ENCODE measurements at places on chromosomes 11 and 22. TPM values are rescaled to one million over a fixed set of nuclear protein-coding genes. Genes with fewer than 3 reads are reported as not detected.

DNA sequence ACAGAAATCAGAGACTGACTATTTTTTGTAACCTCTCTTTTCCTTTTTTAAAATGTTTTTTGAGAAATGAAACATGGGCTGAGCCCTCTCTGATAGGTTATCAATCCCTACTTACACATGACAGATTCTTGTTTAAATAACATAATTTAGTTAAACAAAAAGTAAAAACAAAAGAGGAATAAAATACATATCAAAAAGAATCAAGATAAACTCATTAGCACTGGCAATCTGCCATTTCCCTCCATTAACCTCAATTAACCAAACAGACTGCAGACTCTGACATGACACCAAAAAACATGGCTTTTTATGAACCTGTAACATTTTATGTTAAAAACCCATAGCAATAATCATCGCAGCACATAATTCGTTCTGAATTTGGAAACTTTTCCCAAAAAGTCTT, 284.4 kb upstream of the MTNR1B start:
- H3K27me3 ChIP-seq: no peaks in the 10 kb centered on the region
- H3K27ac ChIP-seq: no peak overlapping the region
- DNase-seq: no peak
- no peak overlapping the region for H3K4me3 ChIP-seq

DNA sequence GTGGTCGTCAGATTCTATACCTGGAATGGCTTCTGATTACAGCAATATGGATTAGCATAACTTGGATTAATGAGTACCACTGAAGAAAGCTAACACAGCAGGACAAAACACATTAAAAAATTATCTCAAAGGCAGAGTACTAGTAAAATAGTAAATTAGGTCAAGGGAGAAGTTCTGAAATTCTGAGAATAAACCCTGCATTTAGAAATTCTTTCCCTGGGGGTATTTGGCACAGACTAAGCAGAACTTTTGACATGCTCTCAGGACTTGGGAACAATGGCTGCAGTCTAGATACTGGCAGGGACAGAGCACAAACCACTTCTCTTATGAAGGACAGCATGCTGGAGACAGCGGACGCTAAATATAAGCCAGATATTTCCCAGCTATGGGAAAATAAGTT, 85.6 kb upstream of the GRIA4 start:
- no peaks in the 10 kb centered on the region for H3K27me3 ChIP-seq
- no peaks in the 10 kb centered on the region for H3K36me3 ChIP-seq
- no peak for DNase-seq
- no peaks in the 10 kb centered on the region for H3K4me1 ChIP-seq
- no peak overlapping the region for H3K4me3 ChIP-seq

- no peaks in the 10 kb centered on the region for H3K36me3 ChIP-seq
- peak overlapping the region; percentile 7 for H3K4me3 ChIP-seq
- peak; percentile 51 for DNase-seq
- no peaks in the 10 kb centered on the region for H3K4me1 ChIP-seq
- peaks cover 27% of the 10 kb centered on the region for H3K27me3 ChIP-seq
These were observed 145.0 kb upstream of the GRK3 start for GRCh38 chr22:25419247-25420113.

DNA sequence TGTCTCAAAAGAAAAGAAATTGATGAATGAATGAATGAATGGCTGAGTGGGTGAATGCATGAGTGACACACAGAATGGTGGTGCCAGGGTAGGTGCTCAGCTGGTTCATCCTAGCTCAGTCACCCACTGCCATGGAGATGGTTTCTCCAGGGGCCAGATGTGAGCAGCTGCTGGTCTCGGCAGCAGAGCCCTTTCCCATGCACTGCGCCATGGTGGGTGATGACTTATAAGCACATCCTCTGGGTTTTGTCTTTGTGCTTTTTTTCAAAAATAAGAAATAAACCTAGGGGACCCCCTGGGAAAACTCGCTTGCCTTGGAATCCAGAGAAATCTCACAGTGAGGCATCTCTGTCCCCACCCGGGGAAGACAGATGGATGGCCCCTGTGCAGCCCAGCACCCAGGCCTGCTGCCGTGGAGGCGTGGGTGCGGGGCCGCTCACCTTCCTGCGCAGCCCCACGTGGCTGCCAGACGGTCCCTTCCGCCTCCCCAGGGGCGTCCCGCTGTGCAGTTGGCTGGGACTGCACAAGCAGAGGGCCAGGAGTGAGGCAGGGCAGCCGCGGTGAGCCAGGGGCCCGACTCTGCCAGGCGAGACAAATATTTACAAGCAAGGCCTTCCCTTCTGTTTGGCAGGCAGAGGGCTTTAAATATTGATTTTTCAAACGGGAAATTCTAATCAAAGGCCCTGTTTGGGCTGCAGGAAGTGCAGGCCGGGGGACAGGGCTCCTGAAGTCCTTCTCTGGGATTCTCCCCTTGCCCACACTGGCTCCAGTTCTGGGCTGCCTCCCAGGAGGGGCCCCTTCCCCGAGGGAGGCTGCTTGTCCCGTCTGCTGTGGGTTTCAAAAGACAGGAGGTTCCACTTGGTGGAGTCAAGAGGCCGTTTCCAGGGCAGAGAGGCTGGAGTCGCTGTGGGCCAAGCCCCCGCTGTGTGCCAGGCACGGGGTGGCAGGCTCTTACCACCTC, 24.3 kb downstream of the MPPED1 start:
- no peak overlapping the region for H3K4me3 ChIP-seq
- DNase-seq: no peak
- H3K4me1 ChIP-seq: no peaks in the 10 kb centered on the region
- no peaks in the 10 kb centered on the region for H3K27me3 ChIP-seq

- no peak overlapping the region for H3K4me3 ChIP-seq
- H3K36me3 ChIP-seq: no peaks in the 10 kb centered on the region
These were observed 30.0 kb upstream of the RAB39A start for GRCh38 chr11:107898270-107898669.

GRCh38 chr11:112470355-112470754, 209.7 kb upstream of the PLET1 start:
- H3K4me1 ChIP-seq: no peaks in the 10 kb centered on the region
- no peak for DNase-seq
- no peak overlapping the region for H3K4me3 ChIP-seq
- H3K27ac ChIP-seq: no peak overlapping the region

DNA sequence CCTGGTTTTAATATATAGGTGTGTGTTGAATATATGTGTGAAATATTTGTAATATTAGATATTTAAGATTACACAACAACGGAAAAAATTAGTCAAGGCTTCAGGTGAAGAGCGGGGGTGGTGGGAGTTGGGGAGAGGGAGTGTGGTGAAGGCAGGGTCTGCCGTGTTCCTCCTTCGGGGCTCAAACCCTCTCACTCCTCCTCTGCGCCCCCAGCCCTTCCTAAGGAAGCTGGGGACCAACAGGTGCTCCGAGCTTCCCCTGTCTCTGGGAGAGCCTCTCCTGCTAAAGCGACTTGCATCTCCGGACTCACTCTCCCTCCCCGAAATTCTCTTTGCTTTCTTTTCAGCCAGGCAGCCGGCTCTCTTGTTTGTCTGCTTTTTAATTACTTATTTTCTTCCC, 960 bp upstream of the CADM1 start:
- H3K4me1 ChIP-seq: peaks cover 5% of the 10 kb centered on the region
- peak overlapping the region; percentile 68 for H3K4me3 ChIP-seq
- H3K27me3 ChIP-seq: no peaks in the 10 kb centered on the region

- H3K27me3 ChIP-seq: no peaks in the 10 kb centered on the region
- no peaks in the 10 kb centered on the region for H3K4me1 ChIP-seq
- DNase-seq: peak; percentile 82
- no peak overlapping the region for H3K4me3 ChIP-seq
- no peak overlapping the region for H3K27ac ChIP-seq
These were observed 9.9 kb upstream of the IGLL5 start for GRCh38 chr22:22877523-22878210.

GRCh38 chr11:116716621-116717020, 56.2 kb downstream of the BUD13 start:
- DNase-seq: no peak
- no peaks in the 10 kb centered on the region for H3K27me3 ChIP-seq
- H3K27ac ChIP-seq: no peak overlapping the region
- H3K4me1 ChIP-seq: no peaks in the 10 kb centered on the region
- H3K36me3 ChIP-seq: no peaks in the 10 kb centered on the region

DNA sequence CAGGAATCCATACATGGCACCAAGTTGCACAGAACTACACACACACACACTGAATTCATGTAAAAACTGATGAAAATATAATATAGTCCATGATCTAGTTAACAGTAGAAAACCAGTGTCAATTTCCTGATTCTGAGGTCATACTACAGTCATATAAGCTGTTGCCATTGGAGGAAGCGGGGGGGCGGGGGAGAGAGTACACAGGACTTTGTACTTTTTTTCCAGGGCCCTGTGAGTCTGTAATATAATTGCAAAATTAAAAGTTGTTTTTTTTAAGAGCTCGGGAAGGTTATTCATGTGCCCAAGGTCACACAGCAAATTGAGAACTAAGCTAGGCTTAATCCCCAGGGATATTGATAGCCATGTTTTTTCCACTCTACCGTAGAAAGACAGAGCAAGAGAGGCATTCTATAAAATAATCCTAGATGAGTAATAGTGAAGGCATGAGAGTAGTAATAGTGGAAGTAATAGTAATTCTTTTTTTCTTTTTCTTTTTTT, 312.3 kb downstream of the MN1 start:
- H3K27ac ChIP-seq: no peak overlapping the region
- no peaks in the 10 kb centered on the region for H3K27me3 ChIP-seq
- H3K36me3 ChIP-seq: no peaks in the 10 kb centered on the region

- DNase-seq: no peak
- H3K27ac ChIP-seq: no peak overlapping the region
- no peaks in the 10 kb centered on the region for H3K27me3 ChIP-seq
- H3K4me3 ChIP-seq: no peak overlapping the region
- no peaks in the 10 kb centered on the region for H3K36me3 ChIP-seq
These were observed 86.2 kb downstream of the RPL27A start for GRCh38 chr11:8768625-8769333.

DNA sequence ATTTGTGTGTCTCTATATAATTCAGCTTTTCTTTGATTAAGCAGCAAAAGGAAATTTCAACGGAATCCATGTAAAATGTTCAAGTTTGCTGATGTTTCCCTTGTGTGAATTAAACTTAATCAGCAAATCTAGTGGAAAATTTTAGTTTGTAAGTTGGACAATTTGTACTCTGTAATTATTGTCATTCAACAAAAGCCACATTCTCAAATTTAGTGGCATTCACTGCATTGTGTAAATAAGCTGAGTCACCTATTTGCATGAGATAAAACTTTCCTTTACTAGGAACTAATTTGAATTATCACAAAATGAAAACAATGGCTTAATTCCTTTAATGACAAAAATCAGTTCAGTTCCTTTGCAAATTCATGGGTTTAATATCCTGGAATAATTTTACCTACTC, 784.2 kb upstream of the CCDC179 start:
- H3K4me3 ChIP-seq: no peak overlapping the region
- H3K36me3 ChIP-seq: no peaks in the 10 kb centered on the region
- H3K4me1 ChIP-seq: no peaks in the 10 kb centered on the region
- H3K27ac ChIP-seq: no peak overlapping the region
- no peak for DNase-seq

GRCh38 chr11:67700548-67701262, 26.3 kb upstream of the ALDH3B2 start:
- H3K4me3 ChIP-seq: no peak overlapping the region
- H3K36me3 ChIP-seq: no peaks in the 10 kb centered on the region
- peak; percentile 56 for DNase-seq
- H3K27me3 ChIP-seq: no peaks in the 10 kb centered on the region
- no peaks in the 10 kb centered on the region for H3K4me1 ChIP-seq

DNA sequence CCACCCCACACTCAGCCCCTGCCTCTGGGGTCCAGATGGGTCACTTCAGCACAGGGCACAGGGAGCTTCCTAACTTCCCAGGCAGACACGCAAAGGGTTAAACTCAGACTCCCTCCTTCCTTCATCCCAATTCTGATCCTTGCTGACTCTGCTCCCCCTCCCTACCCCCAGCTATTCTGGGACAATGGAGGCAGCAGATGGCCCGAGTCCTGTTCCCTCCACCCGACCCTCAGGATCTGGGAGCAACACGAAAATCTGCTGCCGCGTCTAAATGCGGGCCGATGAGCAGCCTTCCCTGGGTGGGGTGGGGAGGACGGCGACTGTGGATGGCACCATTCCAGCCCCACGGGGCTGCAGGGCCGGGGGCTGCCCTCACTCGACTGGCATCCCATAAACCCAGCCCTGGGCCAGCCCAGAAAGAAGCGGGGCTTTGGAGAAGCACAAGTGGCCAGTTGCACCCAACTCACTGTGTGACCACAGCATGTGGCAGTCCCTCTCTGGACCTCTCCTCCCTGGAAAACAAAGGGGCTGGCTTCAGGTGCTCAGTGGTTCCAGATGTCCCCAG, 18.7 kb downstream of the MFNG start:
- H3K4me3 ChIP-seq: no peak overlapping the region
- H3K4me1 ChIP-seq: no peaks in the 10 kb centered on the region
- no peak overlapping the region for H3K27ac ChIP-seq
- no peak for DNase-seq
- H3K27me3 ChIP-seq: no peaks in the 10 kb centered on the region

DNA sequence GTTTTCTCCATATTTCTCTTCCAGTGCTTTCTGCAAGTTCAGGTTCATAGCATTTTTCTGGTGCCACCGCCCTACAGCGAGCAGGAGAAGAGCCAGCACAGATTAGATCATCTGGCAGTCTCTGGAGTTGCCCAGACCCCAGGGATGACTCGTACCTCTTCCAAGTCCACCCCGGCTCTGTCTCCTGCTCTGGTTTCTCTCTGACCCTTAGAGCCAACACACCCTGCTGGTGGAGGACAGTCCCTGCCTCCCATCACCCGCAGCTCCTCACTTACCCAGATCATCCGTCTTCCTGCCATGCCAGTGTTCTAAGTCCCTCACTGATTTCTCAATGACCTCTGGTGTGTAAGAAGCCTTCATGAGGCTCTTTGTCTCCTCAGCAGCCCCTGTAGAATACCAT, 28.0 kb downstream of the TST start:
- DNase-seq: no peak
- no peak overlapping the region for H3K4me3 ChIP-seq
- H3K27ac ChIP-seq: no peak overlapping the region
- H3K4me1 ChIP-seq: no peaks in the 10 kb centered on the region
- no peaks in the 10 kb centered on the region for H3K27me3 ChIP-seq

GRCh38 chr11:3155216-3155615, 9.9 kb downstream of the OSBPL5 start:
- H3K27me3 ChIP-seq: no peaks in the 10 kb centered on the region
- peak; percentile 59 for DNase-seq
- H3K27ac ChIP-seq: no peak overlapping the region
- no peaks in the 10 kb centered on the region for H3K36me3 ChIP-seq
- H3K4me1 ChIP-seq: peaks cover 35% of the 10 kb centered on the region

- no peak overlapping the region for H3K27ac ChIP-seq
- DNase-seq: no peak
- no peaks in the 10 kb centered on the region for H3K27me3 ChIP-seq
- no peaks in the 10 kb centered on the region for H3K4me1 ChIP-seq
- no peaks in the 10 kb centered on the region for H3K36me3 ChIP-seq
These were observed 111.2 kb downstream of the MRTFA start for GRCh38 chr22:40525250-40525884.

The APOA5 gene
- total RNA-seq: not detected

The TMEM151A gene
- total RNA-seq: 0.19 TPM

The TTLL1 gene
- total RNA-seq: 8.4 TPM

The SERPING1 gene
- total RNA-seq: 785 TPM

The BIK gene
- total RNA-seq: 4.7 TPM

The LRRC75B gene
- 47.6 TPM for total RNA-seq

The OR5B17 gene
- total RNA-seq: not detected

The GUCY1A2 gene
- total RNA-seq: 16.1 TPM

The PACSIN3 gene
- total RNA-seq: 15.1 TPM

The FOLR2 gene
- 31.9 TPM for total RNA-seq

The PGA5 gene
- 0.35 TPM for total RNA-seq

The APOL1 gene
- total RNA-seq: 160 TPM

All from kidney (tissue), 22 donors.